Gastroesophageal sphincter (tissue), 4 donors: ENCODE measurements at places on chromosomes 12 and 14.

- ATAC-seq = no peak
These were observed 135.7 kb downstream of the SCARB1 start for GRCh38 chr12:124727922-124728321.

DNA sequence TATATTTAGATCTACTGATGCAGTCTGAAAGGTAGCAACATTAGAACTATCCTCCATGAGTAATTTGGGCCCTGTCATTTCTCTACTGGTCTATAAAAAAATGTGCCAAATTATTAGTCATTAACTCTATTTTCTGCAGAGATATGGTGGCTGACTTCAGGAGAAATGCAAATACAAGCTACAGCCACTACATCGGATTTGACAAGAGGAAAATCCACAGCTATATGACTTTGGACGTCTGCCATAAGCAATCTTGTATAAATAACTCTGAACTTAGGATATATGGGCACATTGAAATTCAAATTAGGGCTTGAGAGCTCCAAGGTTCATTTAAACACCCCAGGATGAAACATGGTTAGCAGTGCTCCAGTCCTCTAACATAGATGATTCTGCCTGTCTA lies 983.0 kb upstream of the LRFN5 start:
- ATAC-seq = no peak

DNA sequence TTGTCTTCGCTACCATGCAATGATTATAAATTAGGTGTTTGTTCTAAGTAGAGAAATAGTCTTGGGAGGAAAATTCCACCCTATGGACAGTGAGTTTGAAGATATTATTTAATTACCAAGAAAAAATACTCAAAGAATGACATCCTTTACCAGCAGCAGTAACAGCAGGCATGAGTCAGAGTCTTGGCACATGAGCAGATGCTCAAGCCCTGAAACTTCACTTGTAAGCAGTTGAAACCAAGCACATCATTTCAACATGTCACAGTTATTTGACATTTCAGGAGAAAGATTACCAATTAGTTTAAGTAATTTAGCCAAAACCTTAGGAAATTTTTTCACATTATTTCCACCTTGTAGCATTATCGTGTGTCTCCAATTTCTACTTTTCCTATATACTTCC lies 99.2 kb downstream of the C12orf50 start:
- ATAC-seq = no peak

- no peak for ATAC-seq
These were observed 226.1 kb downstream of the KSR2 start for GRCh38 chr12:117742721-117743120.

- ATAC-seq = no peak
These were observed 30.4 kb downstream of the DENND5B start for GRCh38 chr12:31560516-31560915.

- ATAC-seq = no peak
These were observed 508.6 kb downstream of the FLRT2 start for GRCh38 chr14:86038387-86039042.

- ATAC-seq = no peak
These were observed 60.3 kb upstream of the NTF3 start for GRCh38 chr12:5371631-5372030.

DNA sequence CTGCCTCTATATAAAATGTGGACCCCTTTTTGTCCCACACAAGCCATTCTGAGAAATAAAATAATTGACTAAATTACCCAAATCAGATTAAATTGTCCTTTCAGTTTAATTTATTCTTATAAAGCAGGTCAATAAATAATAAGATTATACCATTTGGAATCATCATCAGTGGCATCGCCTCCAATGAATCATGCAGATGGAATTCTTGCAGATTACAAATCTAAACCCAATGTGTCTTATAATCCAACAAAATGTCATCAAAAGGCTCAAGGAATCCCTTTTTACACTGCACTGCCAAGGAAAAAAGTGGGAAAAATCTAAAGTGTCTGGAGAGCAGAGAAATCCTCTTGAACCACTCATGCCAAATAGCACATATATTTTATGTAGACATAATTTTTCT lies 138.2 kb upstream of the TSPAN8 start:
- no peak for ATAC-seq

- no peak for ATAC-seq
These were observed 91.9 kb downstream of the SLC8A3 start for GRCh38 chr14:70096866-70097265.

DNA sequence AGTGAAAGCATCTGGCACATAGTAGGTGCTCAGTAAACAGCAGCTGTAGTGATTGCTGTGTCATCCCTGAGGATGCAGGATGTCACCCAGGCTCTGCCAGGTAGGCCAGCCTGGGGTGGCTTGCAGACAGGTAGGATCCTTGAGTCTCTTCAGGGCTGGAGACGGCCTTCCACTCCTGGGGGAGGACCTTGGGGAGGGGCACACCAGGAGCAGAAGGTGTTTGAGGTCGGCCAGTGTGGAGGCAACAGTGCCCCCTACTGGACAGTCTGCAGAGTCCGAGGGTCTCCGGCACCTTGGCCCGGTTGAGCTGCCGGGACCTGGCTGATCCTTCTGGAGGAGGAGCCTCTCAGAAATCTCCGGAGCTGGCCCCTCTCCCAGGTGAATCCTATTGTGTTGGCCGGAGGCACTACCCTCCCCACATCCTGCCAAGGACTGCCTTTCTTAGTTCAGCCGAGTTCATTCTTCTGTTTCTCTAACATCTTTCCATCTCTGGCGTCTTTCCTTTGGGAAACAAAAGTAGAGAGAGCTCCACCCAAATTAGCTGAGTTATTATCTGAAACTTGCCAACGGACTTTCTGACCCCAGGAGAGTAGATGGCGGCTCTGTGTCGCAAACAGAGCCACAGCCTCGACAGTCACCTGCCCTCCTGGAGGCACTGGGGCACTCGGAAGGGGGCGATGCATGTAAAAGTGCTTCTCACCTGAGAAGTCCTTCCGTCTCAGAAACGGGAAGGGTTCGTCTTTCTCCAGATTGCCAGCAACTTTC lies 41.8 kb upstream of the CLMN start:
- ATAC-seq = no peak

- ATAC-seq = no peak
These were observed 57.7 kb upstream of the LDHB start for GRCh38 chr12:21715386-21715785.

DNA sequence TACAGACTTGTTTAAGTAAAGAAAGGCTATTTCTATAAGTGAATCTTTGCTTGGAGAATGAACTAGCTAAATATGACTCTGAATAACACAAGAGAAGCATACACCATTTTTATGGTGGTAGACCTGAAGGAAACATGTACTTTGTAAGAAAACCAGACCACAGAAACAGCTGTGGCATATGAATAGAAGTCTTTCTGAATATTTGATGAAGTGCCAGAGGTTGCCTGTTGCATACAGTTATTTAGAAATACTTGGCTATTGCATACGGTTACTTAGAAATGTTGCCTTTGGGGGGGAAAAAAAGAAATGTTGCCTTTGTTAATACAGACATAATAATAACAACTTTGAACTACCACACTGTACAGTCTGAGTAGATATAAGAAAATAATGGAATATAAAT lies 16.8 kb upstream of the LEMD3 start:
- no peak for ATAC-seq

- ATAC-seq = no peak
These were observed 25.1 kb upstream of the BATF start for GRCh38 chr14:75497191-75497590.

- ATAC-seq = no peak
These were observed 48.4 kb upstream of the IFNG-AS1 start for GRCh38 chr12:67940780-67941243.

DNA sequence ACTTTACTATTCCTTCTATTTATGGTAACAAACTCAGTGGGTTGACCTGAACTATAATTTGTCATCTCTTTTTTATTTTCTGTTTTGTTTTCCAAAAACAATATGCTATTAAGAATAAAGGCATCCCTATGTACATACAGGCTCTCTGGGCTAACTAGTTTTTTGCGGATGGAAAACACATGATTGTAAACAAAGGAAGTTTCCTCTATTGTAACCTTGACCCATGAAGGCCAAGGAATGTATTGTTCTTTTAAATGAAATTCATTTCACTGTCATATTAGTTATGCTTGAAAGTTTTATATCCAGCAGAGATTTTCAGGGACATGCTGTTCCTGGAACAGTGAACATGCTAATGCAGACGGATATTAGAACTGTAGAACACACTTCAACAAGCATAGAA lies 705.0 kb upstream of the SEL1L start:
- ATAC-seq = no peak

GRCh38 chr14:65709576-65709975 lies 297.0 kb downstream of the FUT8 start:
- no peak for ATAC-seq

DNA sequence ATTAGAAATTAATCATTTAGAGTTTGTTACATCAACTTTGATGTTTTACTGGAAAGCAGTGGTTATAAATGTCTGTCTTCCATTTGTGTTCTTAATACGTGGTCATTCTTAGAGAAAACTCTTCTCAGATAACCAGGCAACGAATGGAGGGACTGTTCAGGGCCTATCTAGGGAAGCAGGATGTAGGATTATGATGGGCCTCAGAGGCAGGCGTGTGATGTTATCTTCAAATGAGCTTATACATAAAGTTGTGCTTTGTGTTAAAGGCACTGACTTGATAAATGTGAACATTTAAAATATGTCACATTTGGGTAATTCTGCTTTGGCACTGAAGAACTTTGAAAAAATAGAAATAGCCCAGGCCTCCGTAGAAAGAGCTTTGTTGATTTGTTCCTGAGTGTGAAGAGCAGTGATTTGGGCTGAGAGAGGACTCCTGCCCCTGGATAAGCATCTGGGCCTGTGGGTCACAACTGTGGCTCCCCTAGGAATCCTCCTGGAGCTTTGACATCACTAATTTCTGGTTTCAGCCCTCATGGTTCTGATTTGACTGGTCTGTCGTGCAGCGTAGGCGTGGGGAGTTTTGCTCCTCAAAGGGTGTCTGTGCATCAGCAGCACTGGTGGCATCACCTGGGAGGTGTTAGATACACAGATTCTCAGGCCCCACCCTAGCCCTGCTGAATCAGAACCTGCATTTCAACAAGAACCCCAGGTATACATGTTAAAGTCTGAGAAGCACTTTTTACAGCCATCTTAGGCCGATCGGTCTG lies 55.4 kb downstream of the SAMD4A start:
- no peak for ATAC-seq

GRCh38 chr12:26340649-26341048 lies 145.3 kb downstream of the SSPN start:
- ATAC-seq = peak; percentile 70
